ENCODE measurements at places on chromosomes 7 and 10.

- no peak for DNase-seq
Observed at GRCh38 chr7:140604760-140605159, 35.9 kb downstream of the DENND2A start.

DNA sequence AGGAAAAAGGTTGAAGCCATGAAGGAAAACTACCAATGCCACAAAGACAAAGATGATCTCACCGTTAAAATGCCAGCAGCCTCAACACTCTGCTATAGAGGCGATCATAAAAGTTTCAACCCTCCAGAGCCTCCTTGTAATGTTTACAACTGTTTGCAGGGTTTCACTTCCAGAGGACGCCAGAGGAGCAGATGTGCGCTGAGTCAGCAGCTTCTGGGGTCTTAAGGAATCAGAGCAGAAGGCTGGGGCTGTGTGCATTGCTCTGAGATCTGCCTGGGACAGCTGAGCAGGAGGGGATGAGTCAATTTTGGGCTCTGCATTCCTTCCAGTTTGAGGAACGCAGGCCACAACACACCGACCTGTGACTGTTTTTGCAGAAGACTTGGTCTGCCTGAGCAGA, 98.3 kb downstream of the TMEM130 start:
- DNase-seq: peak; percentile 40

DNA sequence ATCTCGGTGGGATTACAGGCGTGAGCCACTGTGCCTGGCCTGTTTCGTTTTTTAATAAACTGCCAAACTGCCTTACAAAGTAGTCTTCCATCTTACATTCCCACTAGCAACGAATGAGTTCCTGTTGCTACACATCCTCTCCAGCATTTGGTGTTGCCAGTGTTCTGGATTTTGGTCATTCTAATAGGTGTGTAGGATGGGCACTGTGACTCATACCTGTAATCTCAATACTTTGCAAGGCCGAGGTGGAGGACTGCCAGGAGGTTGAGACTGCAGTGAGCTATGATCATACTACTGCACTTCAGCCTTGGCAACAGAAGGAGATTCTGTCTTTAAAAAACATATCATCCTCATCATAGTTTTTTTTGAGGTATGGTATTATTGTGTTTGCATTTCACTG, 21.4 kb upstream of the RSBN1L start:
- DNase-seq: no peak

- DNase-seq: no peak
Observed at GRCh38 chr7:69450456-69450855, 147.8 kb upstream of the AUTS2 start.

DNA sequence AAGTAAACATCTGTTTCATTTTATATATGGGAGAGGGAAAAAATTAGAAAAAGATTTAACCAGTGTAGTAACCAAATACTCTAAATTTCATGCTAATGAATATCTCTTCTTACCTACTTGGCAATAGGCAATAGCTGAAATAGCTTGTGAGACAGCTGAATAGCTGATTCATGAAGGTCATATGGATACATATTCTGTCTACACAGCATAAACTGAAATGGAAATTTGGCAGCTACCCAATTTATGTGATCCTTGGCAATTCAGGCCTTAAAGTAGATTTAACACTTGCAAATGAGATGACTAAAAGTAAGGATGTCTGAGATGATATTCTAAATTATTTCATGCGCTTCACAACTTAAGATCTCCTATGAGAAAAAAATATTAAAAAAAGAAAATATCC, 261.2 kb upstream of the SEMA3A start:
- DNase-seq: no peak

- DNase-seq: no peak
Observed at GRCh38 chr7:47937065-47937687, 11.1 kb downstream of the PKD1L1 start.

GRCh38 chr7:132125096-132125495, 451.2 kb downstream of the PLXNA4 start:
- DNase-seq: peak; percentile 43

DNA sequence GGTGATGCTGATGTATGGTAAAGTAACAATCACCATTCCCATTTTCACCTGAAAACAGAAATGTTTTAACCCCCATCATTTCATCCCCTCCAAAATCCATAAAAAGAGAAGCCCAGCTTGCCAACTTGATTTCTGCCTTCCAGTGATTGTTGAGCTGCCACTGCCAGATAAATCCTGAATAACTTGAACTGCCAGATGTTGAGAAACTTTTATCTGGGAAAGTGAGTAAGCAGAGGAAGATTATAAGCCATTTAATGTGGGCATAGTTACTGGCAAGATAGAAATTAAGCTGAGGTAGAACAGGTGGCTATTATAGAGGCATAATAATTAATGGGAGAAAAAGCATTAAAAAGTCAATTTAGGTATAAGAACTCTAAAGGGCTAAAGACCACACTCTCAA, 534.1 kb downstream of the ANKRD7 start:
- no peak for DNase-seq

GRCh38 chr10:554182-554848, 135.2 kb downstream of the DIP2C start:
- DNase-seq: no peak

DNA sequence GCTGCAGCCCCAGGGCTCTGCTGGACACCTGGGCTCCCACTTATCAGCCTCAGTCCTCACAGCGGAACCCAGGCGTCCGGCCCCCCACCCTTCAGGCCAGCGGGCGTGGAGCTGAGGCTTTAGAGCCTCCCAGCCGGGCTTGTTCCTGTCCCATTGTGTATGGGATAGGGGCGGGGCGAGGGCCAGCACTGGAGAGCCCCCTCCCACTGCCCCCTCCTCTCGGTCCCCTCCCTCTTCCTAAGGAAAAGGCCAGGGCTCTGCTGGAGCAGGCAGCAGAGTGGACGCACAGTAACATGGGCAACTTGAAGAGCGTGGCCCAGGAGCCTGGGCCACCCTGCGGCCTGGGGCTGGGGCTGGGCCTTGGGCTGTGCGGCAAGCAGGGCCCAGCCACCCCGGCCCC, 2.7 kb downstream of the NOS3 start:
- DNase-seq: no peak

- no peak for DNase-seq
Observed at GRCh38 chr7:155167706-155168365, 97.7 kb downstream of the HTR5A start.

DNA sequence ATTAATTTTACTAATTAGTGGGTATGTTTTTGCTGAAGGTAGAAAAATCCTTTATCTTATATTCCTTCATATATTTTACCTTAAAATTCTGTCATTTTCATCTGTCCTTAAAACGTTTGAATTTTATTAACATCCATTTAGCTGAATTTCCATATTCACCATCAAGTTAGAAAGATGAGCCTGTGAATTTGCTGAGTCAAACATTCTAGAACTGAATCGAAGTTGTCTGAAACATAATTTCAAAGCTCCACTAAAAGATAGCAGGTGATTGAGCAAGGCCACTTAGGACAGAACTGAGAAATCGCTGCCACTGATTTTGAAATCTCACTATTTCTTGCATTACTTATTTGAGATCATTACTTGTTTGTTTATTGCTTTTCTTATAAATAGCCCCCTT, 17.5 kb downstream of the HGF start:
- no peak for DNase-seq

- DNase-seq: no peak
Observed at GRCh38 chr7:151130741-151131157, 36.7 kb downstream of the GBX1 start.
